CD4-positive, alpha-beta T cell treated with Interleukin-15 for 4 hours (primary cell): ENCODE measurements at places on chromosomes 12 and 14.

DNA sequence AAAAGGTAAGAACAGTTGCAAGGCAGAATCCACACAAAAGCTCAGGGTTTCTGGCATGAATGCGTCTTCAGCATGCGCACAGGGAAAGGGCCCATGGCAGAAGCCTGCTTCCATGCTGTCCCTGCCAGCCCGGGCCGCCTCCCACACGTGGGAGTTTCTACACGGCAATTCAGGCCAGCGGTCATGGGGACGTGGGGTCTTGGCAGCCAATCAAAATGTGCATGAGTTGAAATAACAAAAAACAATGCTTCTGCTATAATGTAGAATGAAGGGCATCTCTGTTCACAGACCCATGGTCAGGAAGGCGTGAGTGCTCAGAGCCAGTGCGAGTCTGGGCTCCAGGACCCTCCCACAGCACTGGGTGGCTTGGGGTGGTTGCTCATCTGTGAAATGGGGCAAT is 28.6 kb downstream of the AMN start:
- no peak for DNase-seq

DNA sequence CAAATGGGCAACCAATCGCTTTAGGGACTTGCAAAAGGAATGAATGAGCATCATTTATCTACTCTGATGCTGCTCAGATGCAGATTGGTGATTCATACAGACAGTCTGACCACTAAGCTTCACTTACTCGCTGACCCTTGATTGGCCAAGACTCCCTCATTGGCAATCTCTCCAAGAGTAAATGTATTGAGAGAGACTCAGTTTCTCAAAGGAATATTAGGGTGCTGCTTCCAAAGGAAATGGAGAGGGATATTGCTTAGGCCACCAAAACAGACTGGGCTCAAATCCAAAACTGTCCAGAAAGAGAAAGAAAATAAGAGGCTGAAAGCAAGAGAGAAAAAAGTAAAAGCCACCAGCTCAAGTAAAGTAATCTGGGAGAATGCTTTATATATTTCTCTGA is 785.2 kb downstream of the GALC start:
- no peak for DNase-seq

DNA sequence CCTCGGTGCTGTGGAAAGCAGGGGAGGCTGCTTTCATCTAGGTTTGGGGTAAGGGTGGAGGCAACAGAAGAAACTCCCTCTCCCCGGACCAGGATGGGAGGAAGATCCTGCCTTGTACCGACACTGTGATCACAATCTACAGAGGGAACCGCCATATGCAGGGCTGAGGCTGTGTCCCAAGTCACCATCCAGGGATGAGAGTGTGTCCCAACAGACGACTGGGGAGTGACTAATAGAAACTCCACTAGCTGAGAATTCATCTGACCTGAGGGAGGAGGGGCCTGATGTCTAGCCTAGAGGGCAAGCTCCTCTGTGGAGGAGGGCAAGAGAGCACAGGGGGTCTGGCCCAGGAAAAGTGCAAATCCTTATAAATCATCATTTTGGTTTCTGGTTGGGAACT is 172.4 kb downstream of the CALM1 start:
- DNase-seq = no peak

GRCh38 chr14:100552524-100553125 is 34.6 kb downstream of the BEGAIN start:
- DNase-seq = no peak

DNA sequence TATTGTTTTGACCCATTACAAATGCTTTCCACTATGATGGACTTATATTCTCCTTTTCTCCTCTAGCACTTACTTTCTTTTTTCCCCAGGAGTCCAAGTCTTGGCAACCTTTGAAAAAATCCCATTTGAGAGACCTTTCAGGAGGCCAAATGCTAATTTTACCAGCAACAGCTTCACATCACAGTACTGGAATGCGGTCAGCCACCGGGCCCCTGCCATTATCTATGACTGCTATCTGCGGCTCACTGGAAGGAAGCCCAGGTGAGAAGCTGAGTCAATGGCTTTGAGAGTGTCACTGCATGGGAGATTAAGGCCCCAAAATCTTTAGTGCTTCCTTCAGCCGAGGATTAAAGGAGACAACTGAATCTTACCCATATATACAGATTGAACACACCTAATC is 64.2 kb downstream of the ERGIC2 start:
- DNase-seq = no peak

GRCh38 chr12:96907671-96908422 is 790 bp downstream of the NEDD1 start:
- DNase-seq = peak; percentile 24

GRCh38 chr14:75025082-75025481 is 22.4 kb downstream of the EIF2B2 start:
- no peak for DNase-seq

DNA sequence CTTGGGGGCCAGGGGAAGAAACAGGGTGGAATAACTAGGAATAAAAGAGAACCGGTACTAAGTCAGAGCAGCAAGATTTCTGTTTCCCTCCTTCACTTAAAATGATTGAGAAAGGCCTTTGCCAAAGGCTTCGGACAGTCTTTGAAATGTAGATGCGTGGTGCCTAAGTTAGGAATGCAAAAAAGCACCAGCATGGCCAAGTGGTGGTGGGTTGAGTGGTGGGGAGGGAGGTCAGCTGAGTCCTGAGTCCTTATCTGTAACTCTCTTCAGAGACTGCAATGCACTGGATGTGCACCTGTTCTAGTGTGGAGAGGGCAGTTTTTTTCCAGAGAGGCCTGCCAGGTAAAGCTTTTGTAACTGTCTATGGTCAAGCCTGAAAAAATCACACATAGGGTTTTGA is 919.9 kb downstream of the FSCB start:
- DNase-seq = no peak

GRCh38 chr12:21296751-21297406 is 37.8 kb downstream of the SLCO1A2 start:
- peak; percentile 30 for DNase-seq
